ENCODE measurements at places on chromosomes 3 and 15.

GRCh38 chr3:58059349-58060321 is 51.4 kb downstream of the FLNB start:
- DNase-seq, result no peak

GRCh38 chr15:31382713-31383045 is 56.0 kb downstream of the KLF13 start:
- DNase-seq, result no peak

DNA sequence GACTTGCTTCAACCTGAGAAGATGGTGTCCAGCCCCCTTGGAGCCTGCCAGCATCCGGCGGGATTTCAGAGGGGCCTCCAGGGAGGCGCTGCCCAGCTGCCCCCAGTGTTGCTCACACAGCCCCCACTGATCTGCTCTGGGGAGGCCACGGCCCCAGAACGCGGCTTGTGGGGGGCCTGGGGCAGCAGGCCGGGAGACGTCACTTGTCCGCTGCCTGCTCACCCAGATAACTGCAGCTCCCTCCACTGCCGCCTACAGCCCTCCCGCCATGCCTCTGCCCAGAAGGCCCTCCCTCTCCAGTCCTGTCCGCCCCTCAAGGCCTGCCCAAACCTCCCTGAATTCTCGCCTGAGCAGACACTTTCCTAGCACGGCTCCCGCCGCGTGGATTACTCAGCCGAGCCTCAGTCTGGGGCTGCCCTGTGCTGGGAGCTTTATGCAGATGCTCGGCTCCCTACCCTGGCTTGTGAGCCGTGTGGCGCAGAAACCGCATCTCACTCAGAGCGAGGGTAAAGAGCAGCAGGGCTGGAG is 17.2 kb upstream of the ADIPOQ start:
- DNase-seq, result no peak

GRCh38 chr3:141432904-141433303 is 53.9 kb upstream of the RASA2 start:
- no peak for DNase-seq

- DNase-seq, result no peak
These were observed 8.7 kb downstream of the SPCS1 start for GRCh38 chr3:52714335-52715302.

- no peak for DNase-seq
These were observed 41.9 kb upstream of the SEMA4B start for GRCh38 chr15:90159213-90159612.

DNA sequence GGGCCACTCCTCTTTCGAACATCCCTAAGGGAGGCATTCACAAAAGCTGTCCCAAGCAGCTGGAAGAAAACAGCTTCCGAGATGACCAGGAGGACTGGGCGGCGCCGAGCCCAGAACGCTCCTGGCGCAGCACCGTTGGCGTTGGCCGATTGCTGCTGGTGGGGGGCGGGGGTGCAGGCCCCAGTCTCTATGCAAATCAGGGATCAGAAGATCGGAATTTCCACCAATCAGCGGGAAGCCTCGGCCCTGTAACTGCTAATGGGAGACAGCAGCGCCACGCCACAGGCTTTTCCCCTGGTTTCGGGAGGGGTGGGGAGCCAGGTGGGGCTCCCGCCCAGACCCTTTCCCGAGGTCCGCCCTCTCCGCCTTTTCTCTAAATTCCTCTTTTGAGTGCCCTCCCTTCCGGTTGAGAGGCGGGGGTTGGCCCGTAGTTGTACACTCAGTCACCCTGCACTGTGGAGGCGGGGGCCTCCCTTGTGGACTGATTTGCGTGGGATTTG is 27.0 kb downstream of the HMCES start:
- no peak for DNase-seq

GRCh38 chr15:25244731-25245585 is 193.9 kb downstream of the UBE3A start:
- no peak for DNase-seq

DNA sequence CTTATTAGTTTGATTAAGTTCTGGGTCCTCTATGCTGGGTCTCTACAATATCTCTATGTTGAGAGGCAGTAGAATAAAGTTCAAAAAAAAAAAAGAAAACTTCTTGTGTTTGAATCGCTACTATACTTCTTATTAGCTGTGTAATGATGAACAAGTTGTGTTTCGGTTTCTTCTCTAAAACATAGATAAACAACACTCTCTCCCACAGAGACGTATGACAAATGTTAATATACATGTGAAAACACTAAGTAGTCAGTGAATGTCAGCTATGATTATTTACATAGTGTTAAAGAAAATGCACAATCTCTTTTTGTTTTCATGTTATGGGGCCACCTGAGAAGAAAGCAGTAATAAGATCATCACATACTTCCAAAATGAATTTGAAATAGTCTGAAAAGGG is 45.3 kb downstream of the ACAP2 start:
- no peak for DNase-seq

- DNase-seq, result no peak
These were observed 89.6 kb upstream of the TSEN2 start for GRCh38 chr3:12394569-12395271.

DNA sequence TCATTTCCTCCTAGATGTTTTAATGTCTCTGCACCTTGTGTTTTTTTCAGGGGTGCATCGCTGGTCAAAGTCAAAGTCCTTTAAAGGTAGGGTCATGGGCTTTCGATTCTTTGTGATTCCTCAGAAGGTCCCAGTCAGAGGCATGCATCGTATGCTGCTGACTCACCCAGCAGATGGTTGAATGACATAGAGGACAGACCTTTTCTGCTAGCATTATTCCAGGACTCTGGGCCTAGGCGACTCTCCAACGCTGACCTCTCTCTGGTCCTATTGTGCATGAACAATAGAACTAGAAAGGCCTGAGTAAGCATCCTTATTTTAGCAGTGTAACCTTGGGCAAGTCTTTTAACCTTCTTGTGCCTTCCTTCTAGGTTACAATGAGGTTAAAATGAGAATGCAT is 75.9 kb downstream of the DGKG start:
- no peak for DNase-seq
